ENCODE measurements at places on chromosomes 2 and 18. TPM values are rescaled to one million over a fixed set of nuclear protein-coding genes. Genes with fewer than 3 reads are reported as not detected.

GRCh38 chr2:27838502-27838901 lies 51.7 kb downstream of the RBKS start:
- H3K4me3 ChIP-seq: no peak overlapping the region
- no peaks in the 10 kb centered on the region for H3K27me3 ChIP-seq
- H3K4me1 ChIP-seq: no peaks in the 10 kb centered on the region
- H3K36me3 ChIP-seq: no peaks in the 10 kb centered on the region

GRCh38 chr18:49967171-49967570 lies 153.8 kb upstream of the ACAA2 start:
- no peak overlapping the region for H3K27ac ChIP-seq
- H3K4me1 ChIP-seq: no peaks in the 10 kb centered on the region
- no peak for DNase-seq
- no peak overlapping the region for H3K4me3 ChIP-seq
- H3K36me3 ChIP-seq: no peaks in the 10 kb centered on the region

DNA sequence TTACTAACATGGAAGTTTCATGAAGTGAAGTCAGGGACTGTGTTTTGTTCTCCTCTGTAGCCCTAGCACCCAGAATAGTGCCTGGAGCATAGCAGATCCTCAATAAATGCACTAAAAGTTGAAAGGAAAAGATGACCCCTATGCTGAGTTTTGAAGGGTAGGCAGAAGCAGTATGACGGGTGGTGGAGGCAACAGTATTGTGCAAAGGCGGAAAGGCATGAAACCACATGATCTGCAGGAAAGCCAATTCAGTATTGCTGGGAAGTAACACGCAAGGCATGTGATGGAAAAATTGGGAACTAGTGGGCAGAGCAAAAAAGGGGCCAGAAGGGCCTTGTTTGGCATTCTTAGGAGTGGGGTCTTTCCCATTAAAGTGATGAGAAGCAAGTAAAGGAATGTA lies 23.1 kb downstream of the DTNB start:
- no peaks in the 10 kb centered on the region for H3K4me1 ChIP-seq
- no peaks in the 10 kb centered on the region for H3K27me3 ChIP-seq
- H3K36me3 ChIP-seq: no peaks in the 10 kb centered on the region
- no peak for DNase-seq
- no peak overlapping the region for H3K4me3 ChIP-seq

- H3K27ac ChIP-seq: no peak overlapping the region
- no peaks in the 10 kb centered on the region for H3K36me3 ChIP-seq
- no peak overlapping the region for H3K4me3 ChIP-seq
- H3K27me3 ChIP-seq: no peaks in the 10 kb centered on the region
Observed at GRCh38 chr2:163138947-163139346, 300.4 kb upstream of the KCNH7 start.

DNA sequence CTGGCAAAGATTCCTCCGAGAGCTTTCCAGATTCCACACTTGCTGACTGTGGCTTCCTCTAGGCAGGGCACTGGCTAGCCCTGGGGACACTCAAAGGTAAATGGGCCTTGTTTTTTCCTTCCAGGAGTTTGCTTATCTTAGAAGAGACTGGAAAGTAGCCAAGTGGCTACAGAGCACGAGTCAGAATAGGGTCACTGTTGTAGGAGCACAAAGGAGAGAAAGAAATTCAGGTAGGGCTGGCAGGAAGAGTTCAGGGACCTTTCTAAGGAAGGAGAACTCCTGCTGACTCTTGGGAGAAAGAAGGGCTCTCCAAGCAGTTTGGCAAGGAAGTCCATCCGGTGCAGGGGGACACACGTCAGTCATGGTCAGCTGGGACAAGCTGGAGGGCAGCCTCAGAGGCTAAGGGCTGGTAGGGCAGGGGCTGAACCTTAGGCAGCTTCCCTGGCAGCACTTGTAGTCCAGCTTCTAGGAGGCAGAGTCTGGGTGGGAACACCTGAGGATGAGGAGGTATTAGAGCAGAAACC lies 39.5 kb downstream of the NIFK start:
- H3K4me1 ChIP-seq: no peaks in the 10 kb centered on the region
- no peaks in the 10 kb centered on the region for H3K36me3 ChIP-seq
- H3K27me3 ChIP-seq: no peaks in the 10 kb centered on the region
- no peak for DNase-seq

GRCh38 chr18:50614838-50615237 lies 55.0 kb downstream of the MAPK4 start:
- DNase-seq: no peak
- no peak overlapping the region for H3K4me3 ChIP-seq
- no peaks in the 10 kb centered on the region for H3K4me1 ChIP-seq
- H3K36me3 ChIP-seq: no peaks in the 10 kb centered on the region

DNA sequence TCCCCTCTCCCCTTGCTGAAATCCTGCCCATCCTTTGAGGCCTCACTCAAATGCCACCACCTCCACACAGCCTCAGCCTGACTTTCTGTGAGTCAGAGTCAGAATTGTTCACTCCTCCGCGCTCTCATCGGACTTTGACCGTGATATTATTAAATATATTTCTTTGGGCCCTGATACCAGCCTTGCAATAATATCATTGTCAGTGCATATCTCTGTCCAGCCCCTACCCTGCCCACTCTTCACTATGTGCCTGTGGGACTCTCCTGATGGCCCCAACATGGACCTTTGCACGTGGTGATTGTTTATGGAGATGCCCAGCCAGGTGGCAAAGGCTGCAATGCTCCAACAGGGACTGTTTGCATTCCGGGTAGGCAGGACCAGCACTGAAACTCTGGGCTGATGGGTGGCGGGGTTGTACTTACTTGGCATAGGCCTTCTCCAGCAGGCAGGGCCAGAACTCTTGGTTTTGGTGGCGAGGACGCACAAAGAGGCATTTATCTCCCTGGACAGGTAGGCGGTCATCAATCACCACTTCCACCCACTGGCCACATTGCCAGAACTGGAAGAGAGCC lies 37.3 kb downstream of the CAPN13 start:
- no peak for DNase-seq
- H3K27ac ChIP-seq: no peak overlapping the region
- H3K4me1 ChIP-seq: no peaks in the 10 kb centered on the region
- H3K27me3 ChIP-seq: no peaks in the 10 kb centered on the region
- H3K4me3 ChIP-seq: no peak overlapping the region

DNA sequence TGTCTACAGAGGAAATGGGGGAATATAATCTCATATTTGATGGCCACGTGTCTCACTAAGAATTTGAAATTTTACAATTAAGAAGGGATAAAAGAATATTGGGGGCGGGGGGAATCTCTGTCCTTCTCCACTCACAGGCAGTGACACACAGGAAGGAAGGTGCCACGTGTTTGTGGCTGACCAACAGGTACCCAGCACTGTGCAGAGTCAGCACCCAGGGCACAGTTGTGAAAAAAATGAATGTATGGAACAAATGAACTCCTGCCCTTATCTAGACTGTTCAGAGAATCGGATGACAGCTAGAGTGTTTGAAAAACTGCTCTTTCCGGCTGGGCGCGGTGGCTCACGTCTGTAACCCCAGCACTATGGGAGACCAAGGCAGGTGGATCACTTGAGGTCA lies 317.0 kb upstream of the MYT1L start:
- H3K27ac ChIP-seq: no peak overlapping the region
- DNase-seq: no peak
- no peaks in the 10 kb centered on the region for H3K36me3 ChIP-seq
- no peak overlapping the region for H3K4me3 ChIP-seq
- H3K27me3 ChIP-seq: no peaks in the 10 kb centered on the region

DNA sequence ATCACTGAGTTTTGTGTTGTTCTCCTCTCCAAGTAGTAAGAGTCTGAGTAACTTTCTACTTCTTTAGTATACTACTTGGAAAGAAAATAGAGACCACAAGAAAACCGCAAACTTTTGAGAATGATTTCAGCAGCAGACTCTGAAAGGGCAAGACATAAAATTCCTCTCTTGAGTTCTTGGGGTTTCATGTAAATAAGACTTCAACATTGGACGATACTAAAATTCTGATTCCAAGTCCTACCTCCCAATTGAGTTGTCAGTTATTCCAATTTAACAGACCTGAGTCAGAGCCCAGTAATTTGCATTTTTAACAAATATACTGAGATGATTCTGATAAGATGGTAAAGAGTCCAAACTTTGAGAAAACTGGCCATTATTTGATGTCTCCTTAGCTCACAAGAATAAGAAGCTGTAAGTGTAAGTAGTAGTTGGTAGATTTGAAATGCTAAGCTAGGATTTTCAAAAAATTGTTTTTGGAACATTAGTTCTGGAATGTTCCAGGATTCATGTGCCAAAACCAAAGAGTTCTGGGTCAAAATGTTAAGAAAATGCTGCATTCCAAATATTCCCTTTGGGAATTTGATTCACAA lies 261.6 kb upstream of the SPOPL start:
- DNase-seq: no peak
- no peaks in the 10 kb centered on the region for H3K27me3 ChIP-seq
- H3K27ac ChIP-seq: no peak overlapping the region
- no peak overlapping the region for H3K4me3 ChIP-seq
- no peaks in the 10 kb centered on the region for H3K4me1 ChIP-seq

Gene CYS1
- 0.56 TPM for total RNA-seq

Gene SERPINB11
- total RNA-seq: not detected

Gene MYOM1
- total RNA-seq: 0.45 TPM

Gene NDC80
- total RNA-seq: 69.3 TPM

Gene INO80D
- total RNA-seq: 11.3 TPM
